Liver (tissue), 10 donors: ENCODE measurements at places on chromosomes 4 and X. TPM values are rescaled to one million over a fixed set of nuclear protein-coding genes. Genes with fewer than 3 reads are reported as not detected.

DNA sequence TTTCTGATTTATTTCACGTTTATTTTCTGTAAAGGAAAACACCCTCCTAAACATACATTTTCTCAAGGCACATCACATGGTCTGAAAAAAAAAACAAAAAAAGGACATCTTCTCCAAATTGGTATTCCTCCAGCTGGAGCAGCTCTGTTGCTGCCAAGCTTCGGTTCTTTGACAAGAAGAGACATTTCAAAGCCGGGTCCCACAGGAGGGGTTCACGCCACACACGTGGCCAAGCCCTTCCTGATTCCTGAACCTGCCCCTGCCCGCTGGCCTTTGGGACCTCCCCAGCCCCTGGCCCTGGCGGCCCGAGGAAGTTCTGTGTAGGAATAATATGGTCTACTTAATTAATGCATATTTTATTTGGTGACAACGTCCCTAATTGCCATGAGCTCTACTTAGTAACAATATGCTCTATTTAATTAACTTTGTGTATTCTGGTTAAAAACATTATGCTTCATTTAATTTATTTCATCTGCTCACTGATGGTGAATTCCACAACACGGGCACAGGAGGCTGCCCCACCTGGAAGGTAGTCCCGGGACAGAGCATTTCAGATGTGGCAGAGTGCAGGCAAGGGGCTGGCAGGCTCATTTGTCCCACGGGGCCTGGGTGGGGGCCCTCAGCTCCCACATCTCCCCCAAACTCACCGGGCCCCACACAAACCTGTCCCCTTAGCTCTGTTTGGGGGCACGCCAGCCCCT is 5.4 kb upstream of the RGS12 start:
- no peak for DNase-seq

DNA sequence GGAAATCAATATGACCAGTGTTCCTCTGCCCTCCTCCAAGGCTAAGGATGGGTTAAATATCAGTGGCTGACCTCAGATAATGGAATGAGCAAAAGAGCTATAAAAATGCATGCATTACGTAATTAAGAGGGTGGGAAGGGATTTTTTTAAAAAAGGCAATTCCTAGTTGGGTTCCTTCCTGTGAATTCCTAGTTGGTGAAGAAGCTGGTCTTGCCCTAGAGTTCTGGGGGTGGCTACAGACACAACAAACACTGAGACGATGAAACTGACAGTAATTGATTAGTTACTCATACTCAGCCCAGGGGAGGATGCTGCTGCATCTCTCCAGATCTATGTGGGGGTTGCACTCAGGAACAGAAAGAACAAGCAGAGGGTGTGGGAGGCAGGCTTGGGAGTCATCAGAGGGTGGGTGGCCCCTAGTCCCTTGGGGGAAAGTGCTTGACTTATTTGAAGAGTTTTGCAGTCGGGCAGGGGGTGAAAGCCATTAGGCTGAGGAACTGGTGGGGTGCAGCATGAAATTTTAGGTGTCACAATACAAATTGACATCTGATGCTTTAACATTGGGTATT is 662.0 kb upstream of the FRG1 start:
- no peak for DNase-seq

- DNase-seq, result no peak
Measured at GRCh38 chr4:163331629-163332376, 593 bp downstream of the NPY1R start.

DNA sequence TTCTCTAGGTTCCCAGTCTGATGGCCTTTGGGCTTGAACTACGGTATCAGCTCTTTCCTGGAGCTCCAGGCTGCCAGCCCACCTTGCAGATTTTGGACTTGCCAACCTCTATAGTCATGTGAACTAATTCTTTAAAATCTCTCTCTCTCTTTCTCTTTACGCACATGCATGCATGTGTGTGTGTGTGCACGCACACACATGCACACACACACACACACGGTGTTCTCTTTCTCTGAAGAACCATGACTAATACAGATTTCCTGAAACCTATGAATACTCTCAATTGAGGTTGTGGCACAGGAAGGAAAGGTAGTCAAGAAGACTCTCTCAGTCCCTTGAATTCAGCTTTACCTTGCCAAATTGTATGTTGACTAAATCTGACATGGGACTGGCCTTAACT is 6.2 kb upstream of the ZCCHC13 start:
- DNase-seq, result no peak

GRCh38 chr4:184823014-184823413 is 2.8 kb downstream of the ACSL1 start:
- no peak for DNase-seq

DNA sequence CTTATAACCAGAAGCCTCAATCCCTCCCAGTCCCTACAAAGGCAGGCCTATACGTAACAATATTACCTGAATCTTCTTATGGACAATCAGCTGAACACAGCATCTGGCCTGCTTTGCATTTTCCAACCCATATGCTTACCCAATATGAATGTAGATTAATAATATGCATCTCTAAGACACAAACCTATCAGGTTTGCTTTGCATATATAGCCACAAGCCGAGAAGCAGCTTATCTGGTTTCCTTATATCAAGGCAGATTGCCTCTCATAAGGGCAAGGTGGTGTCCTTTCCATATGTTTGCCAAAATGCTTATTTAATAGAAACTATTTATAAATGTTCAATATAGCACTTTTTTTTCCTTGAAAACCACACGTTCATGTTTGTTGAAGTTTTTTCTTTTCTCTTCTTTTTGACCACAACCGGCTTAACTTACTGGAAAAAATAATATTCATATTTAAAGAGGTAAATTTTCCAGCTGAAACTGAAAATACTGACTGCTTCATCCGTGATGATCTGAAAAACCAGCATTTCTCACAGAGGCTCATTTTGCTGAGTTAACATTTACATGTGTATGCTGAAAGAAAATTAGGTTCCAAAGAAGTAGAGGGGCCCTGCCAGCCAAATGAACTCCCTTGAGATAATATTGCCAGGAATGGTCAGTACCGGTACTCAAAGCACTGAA is 3.8 kb downstream of the IL21 start:
- no peak for DNase-seq

DNA sequence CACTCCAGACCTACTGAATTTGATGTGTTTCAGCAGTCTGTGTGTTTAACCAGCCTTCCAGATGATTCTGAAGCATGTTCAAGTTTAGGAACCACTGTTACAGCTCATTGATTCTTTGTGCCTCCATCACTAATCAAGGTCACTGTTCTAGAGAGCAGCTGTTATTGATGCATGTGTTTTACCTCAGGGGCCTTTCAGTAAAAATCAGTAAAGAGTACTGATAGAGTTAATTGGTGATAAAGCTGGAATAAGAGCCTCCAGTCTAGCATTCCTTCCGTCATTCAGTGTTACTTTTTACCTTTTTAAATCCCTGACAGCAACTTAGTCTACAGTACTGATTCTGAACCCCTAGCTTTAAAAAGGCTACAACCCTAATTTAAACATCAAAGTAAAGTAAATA is 12.9 kb downstream of the CPEB2 start:
- no peak for DNase-seq

SPANXD gene
- not detected for total RNA-seq

DNA sequence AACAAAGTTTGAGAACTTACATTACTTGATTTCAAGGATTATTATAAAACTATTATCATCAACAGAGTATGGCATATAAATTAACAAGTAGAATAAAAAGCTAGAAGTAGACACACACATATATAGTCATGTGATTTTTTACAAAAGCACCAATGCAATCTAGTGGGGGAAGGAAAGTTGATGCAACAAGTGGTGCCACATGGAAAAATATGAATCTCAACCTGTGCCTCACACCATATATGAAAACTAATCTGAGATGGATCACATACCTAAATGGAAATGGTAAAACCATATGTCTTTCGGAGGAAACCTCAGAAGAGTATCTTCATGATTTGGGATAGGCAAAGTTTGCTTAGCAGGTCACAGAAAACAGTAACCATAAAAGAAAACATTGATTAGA is 34.9 kb upstream of the USP9X start:
- no peak for DNase-seq

CFI gene
- total RNA-seq, result 598 TPM

- no peak for DNase-seq
Measured at GRCh38 chr4:177285953-177286352, 23.7 kb upstream of the NEIL3 start.

DNA sequence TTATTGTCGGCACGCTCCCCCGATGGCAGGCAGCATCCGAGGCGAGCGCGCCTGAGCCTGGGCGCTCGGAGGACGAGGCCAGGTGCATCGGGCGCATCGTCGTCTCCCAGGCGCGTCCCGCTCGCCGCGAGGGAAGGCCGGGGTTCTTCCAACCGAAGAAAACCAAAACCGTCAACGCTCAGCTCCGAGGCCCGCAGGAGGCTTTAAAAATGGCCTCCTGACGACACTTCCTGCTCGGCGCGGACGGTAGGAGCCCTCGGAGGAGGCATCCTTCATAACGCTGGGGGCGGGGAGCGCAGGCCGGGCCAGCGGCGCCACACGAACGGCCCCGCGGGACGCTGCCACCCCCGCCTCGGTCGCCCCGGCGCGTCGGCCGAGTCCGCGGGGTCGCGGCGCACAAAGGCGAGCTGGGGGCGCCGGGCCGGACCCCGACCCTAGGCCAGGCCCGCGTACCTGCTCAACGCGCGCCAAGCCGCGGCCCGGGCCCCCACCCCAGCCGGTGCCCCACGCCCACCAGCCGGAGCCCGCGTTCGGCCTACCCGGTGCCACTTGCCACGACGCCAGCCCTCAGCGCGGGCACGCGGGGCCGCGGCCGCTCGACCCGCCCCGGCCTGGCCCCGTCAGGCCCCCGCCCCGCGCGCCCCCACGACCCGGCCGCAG is 501 bp downstream of the ZNF518B start:
- peak; percentile 55 for DNase-seq
